M059J (cell line): ENCODE measurements at places on chromosomes 6 and 20.

DNA sequence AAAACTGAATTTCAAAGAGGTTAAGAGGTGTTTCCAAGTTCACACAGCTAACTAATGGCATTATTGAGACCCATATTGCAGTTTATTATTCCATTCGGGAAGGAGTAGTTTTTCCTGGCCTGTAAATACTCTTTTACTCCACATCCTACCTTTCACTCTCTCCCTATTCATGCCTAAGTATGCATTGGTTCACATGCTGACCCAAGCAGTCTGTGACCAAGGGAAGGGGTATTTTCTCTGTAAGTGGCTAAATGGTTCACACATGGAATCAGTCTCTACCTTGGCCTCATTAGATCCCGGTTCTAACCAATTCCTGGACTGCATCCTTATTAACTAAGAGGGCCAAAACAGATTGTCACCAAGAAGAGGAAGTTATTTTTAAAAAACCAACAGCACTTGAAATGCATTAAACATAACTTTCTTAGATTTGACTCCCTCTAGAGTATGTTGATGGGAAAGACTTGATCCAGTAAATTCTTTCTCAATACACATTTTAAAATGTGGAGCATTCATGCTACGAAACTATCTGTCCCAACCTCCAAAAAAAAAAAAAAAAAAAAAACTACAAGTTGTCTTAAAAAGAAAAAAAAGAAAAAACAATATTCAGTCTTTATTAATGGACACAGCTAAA, 17.8 kb upstream of the RSPO3 start:
- peak; percentile 17 for DNase-seq

DNA sequence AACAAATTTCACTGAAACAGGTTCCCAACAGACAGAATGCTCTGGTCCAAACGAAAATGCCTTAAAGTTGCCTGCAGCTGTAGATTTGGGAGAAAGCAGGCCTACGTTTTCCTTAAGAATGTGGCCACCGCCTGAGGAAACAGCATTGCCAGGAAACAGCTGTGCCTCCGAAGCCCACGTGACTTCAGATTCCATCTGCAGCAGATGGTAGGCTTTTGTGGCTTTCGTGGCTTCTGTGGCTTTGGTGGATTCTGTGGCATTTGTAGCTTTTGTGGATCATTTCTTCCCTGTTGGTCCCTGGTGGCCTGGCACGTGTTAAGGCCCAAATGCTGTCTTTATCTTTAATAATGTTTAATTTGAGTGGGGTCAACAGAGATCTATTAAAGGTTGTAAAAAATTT, 222.9 kb downstream of the TTLL2 start:
- DNase-seq, result no peak

GRCh38 chr20:24546232-24546892, 76.9 kb downstream of the SYNDIG1 start:
- DNase-seq, result no peak

DNA sequence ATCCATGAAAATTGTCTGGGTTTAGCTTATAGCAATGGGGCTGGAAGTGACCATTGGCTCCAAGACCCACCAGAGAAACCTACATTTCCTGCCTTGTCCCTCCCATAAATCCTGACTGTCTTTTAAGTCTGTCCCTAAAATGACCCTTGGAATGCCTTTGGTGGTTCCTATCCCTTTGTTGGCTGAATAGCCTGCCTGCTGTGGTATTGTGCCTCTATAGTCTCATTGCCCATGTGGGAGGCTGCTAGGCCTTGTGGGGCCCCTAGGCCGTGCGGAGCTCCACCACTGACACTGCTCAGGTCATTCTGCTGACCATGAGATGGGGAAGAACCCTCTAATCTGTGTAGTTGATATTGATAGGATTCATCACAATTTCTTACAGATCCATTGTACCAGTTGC, 43.3 kb downstream of the SCP2D1 start:
- DNase-seq, result no peak

DNA sequence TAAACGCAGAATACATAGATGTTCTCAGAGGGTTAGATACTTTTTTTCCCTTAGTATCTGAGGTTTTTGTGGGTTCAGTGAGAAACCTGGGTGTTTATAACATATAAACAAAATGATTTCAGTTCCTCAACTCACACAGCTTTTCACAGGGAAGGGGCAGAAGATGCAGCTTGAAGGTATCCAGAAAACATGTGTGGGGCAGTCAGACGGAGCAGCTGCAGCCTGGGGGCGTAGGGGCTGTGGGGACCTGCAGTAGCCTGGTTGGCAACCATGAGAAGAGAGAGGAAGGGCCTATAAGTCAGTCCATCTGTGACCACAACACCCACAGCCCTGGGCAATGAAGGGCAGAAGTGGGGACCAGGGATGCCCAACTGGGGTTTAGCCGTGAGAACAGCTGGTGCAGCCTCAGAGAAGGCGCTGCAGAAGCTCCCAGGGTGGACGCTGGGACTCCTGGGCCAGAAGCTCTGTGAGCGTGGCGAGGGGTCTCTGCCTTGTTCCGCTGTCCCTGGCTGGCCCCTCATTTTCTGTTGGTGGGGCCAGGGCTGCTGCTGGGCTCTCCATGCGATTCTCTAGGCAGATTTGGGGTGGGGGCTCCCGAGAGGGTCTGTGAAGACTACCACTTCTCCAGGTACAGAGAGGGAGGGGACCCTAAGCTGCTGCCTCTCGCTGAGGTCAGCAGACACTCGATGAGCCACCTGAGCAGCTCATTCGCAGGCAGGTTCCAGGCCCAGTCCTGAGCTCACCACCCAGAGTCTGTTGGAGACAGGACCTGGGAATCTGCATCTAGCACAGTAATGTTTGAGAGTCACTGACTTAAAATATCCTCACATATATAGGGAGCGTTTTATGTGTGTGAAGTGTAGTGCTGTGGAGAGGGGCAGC, 181.2 kb downstream of the ZDHHC14 start:
- DNase-seq, result no peak

- DNase-seq, result no peak
Observed at GRCh38 chr6:125797120-125797885, 6.5 kb downstream of the NCOA7 start.

GRCh38 chr6:11126876-11127275, 15.4 kb upstream of the ERVFRD-1 start:
- peak; percentile 90 for DNase-seq

DNA sequence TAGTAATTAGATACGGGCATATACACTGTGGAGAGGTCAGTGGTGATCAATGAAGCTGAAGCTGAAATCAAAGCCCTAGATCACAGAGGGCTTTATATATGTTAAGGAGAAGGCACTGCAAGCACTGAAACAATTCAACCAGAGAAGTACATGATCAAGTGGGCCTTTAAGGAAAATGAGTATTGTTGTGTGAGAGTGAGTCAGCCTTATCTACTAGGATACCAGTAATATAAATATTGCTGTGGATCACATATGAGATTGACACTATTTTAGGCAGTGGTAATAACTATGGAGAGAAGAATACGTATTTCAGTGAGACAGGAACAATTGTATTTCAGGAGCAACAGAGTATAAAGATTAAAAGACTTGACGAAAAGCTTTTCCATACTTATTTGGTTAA, 1172.2 kb upstream of the GJE1 start:
- peak; percentile 19 for DNase-seq

DNA sequence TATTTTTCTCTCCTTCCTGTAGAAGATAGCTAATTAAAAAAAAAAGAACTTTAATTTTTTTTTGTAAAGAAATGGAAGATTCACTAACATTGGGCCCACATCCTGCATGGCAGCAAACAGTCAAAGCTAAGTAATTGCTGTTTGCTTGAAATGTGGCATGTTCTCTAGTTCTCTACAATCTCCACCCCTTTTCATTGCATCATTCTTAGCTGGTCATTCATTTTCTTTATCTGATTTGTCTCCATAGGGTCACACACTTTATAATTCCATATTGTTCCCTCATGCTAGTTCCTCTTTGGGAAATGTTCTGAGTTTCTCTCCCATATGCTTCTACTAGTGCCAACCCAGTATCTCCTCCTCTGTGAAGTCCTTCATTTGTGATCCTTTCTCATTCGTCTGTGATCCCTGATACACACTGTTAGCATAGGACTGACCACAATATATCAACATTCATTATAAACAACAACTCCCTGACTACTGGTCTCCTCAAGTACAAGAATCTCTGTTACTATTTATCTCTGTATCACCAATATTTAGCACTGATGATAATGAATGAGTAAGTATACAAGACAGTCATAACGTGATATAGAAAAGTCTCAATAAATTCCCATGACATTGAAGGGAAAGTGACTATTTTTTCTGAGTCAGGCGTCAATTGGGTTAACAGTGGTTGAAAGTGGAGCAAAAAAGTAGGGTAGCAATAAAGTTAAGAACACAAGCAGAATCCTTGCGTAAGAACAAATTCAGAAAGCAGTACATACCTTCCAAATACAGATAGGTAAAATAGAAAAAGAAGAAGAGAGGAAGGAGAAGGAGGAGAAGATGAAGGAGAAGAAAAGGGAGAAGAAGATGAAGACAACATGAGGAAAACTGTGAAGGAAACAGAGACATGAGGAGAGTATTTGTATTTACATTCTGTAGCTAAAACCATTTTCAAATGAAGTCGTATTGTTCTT, 33.2 kb upstream of the MYB start:
- peak; percentile 27 for DNase-seq

- no peak for DNase-seq
Observed at GRCh38 chr6:167122041-167122826, 662 bp upstream of the CCR6 start.

DNA sequence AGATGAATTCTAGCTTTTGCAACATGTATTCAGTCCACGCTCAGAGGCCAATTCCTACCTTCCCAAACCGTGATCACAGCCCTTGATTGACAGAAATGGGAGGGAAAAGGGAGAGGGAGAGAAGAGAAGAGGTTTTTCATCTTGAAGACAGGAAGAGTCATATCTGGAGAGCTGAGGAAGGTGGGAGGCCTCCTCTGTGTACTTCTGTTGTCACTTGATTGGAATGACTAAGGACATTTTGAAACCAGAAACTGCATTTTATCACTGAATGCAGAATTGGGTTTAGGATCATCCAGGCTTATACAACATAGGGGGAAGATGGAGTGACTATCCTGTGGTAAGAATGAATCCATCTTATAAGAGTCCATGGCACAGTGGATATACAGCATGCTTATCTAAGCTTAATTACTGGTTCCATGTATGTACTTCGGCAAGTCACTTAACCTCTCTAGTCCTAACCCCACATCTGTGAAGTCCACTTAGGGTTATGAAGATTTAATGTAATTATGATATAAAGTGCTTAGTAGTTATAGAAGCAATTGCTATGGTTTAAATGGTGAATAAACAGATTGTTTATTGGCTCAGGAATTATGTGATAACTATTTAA, 144.0 kb downstream of the BCKDHB start:
- peak; percentile 11 for DNase-seq

DNA sequence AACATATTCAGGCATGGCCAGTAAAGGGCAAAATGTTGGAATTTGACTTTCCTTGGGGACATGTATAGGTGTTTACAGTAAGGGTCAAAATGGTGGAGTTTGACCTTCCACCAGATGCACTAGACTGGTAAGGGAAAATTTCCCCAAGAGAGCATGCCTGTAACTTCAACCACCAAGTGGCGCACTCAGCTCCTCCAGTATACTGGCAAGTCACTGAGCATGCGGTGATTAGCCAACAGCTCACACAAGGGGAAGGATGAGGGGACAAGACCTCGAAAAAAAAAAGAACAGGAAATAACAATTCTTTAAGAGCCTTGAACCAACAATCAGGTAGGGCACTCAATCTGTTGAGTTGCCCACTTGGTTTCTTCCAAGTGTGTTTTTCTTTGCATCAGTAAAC, 140.9 kb downstream of the EYS start:
- DNase-seq, result peak; percentile 5

DNA sequence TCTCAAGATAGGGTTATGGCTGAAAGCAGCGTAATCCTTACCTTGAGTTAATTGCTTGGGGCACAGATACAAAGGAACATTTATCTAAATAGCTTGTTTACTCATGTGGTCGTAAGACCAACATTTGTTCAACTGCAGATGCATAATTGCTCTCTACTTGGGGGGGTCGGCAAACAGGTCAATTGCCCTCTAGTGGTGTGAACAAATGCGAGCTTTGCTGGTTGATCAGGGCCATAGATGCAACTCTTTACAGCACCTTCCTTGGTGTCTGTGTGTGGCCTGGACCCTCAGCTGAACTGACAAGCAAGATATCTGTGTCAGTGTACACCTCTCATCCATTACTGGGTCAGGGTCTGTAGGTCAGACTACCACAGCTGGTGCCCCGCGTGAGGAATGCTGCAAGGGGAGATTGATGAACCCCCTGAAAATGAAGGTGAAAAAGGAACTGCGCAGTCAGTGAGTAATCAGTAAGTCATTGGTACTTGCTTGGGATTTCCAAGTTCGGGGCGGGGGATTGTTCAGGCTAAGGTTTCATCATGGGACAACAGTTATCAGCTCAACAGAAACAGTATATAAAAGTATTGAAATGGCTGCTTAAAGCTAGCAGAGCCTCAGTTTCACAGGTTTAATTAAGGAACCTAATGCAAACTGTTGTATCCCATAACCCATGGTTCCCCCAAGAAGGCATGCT, 24.0 kb downstream of the HLA-DPA1 start:
- DNase-seq, result no peak

GRCh38 chr20:53878262-53879047, 191.9 kb downstream of the BCAS1 start:
- DNase-seq, result peak; percentile 38

DNA sequence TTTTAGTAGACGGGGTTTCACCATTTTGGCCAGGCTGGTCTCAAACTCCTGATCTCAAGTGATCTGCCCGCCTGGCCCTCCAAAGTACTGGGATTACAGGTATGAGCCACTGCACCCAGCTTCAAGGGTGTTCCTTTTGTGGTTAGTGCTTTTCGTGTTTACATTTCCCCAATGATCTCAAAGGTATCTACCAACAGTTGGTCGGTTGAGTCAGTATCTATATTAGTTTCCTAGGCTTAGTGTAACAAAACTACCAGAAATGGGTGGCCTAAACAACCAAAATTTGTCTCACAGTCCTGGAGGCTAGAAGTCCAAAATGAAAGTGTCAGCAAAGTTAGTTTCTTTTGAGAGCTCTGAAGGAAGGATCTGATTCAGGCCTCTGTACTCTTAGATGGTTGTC, 30.1 kb downstream of the CASP8AP2 start:
- no peak for DNase-seq

GRCh38 chr6:106132153-106132698, 46.1 kb downstream of the PRDM1 start:
- no peak for DNase-seq
